Prostate gland (tissue), 2 donors: ENCODE measurements at places on chromosomes 11 and 22. TPM values are rescaled to one million over a fixed set of nuclear protein-coding genes. Genes with fewer than 3 reads are reported as not detected.

- H3K36me3 ChIP-seq = peaks cover 4% of the 10 kb centered on the region
- DNase-seq = no peak
- no peaks in the 10 kb centered on the region for H3K4me1 ChIP-seq
- H3K27me3 ChIP-seq = no peaks in the 10 kb centered on the region
- no peak overlapping the region for H3K27ac ChIP-seq
Measured at GRCh38 chr11:75002516-75002915, 13.8 kb downstream of the NEU3 start.

DNA sequence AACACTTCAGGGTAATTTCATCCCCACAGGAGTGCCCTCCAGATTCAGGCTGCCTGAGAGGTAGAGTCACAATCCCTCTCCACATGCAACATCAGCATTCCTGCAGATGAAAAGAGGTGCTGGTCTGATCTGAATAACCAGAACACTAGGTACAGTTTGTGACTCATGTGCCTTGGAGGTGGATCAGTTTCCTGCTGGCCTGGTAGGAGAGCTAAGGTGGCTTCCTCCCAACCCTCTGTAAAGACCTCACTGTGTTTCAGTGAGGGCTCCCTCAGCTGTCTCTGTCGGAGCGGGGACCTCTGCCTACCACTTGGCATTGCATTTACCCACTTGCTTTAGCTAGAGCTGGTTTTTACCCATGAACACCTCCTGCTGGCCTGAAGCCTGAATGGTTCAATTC, 7.6 kb downstream of the OR9G1 start:
- no peaks in the 10 kb centered on the region for H3K4me1 ChIP-seq
- no peak overlapping the region for H3K4me3 ChIP-seq
- H3K36me3 ChIP-seq = no peaks in the 10 kb centered on the region
- H3K27ac ChIP-seq = no peak overlapping the region

DNA sequence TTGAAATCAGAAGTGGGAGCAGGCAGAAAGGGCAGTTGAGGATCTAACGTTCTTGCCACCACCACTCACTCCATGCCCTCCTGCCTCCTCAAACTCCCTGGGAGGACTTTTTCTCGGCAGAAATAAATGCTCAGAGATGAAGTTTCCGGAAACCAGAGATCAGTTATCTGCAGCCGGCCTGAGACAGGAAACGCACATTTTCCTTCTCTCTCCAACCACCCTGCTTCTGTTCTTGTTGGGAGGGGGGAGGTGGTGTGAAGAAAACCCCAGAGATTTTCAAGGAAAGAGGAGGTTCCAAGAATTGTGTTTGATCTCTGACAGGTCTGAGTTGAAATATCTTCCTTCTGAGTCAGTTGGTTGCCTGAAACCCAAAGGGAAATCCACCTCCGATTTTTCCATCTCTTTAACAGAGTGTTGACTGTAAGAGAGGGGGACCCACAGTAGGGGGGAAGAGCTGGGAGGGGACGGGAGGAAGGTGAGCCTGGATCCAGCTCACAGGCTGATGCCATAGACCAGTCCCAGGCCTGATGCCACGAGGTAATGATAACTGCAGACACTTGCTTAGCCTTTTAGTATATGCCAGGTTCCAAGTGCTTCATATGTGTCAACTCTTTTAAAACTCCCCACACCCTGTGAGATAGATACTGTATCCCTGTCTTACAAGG, 100.8 kb downstream of the TRAF6 start:
- H3K4me1 ChIP-seq = no peaks in the 10 kb centered on the region
- H3K27ac ChIP-seq = no peak overlapping the region
- DNase-seq = no peak
- peaks cover 2% of the 10 kb centered on the region for H3K27me3 ChIP-seq
- no peaks in the 10 kb centered on the region for H3K36me3 ChIP-seq
- H3K4me3 ChIP-seq = no peak overlapping the region

Gene STK33
- 14.6 TPM for total RNA-seq

GRCh38 chr22:23823331-23823791, 15.4 kb downstream of the DERL3 start:
- H3K4me3 ChIP-seq = no peak overlapping the region
- H3K36me3 ChIP-seq = peaks cover 12% of the 10 kb centered on the region
- H3K27ac ChIP-seq = no peak overlapping the region
- no peak for DNase-seq

Gene LRRC74B
- 0.45 TPM for total RNA-seq

DNA sequence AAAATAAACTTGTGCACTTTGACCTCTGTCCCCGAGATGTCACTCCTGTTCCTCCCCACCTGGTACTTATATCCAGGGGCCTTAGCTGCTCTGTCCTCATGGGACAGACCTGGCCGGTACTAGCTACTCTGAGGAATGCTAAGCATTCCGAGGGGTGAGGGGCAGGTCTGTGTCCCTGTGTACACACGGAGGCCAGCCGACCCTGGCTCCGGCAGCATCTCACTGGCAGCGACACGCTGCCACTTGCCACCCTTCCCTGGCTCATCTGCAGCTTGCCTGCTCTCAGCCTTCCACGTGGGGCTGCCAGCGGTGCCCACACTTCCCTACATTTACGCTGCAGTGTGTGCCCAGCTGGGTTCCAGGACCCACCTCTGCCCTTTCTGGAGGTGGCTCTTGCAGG, 21.6 kb upstream of the TEF start:
- H3K27me3 ChIP-seq = no peaks in the 10 kb centered on the region
- H3K4me3 ChIP-seq = no peak overlapping the region
- no peaks in the 10 kb centered on the region for H3K4me1 ChIP-seq

DNA sequence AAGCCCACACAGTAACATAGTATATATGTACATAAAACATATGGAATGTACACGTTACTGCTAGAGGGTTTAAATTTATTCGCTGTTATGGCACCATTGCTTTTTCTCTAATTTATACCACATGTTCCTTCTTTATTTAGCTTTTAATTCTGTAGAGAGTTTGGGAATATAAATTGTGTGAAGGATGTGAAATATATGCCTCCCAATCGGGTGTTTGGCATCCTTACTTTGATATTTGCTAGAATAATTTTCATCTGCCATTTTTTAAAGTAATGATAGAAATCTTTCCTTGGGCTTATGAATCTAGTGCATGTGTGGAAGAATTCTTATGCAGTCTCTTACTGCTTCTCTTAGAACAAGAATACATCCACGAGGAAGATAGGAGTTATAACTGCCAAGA, 509.8 kb upstream of the RAG2 start:
- no peak overlapping the region for H3K27ac ChIP-seq
- no peaks in the 10 kb centered on the region for H3K27me3 ChIP-seq
- no peaks in the 10 kb centered on the region for H3K4me1 ChIP-seq
- H3K4me3 ChIP-seq = no peak overlapping the region
- no peaks in the 10 kb centered on the region for H3K36me3 ChIP-seq

Gene ALDH3B2
- total RNA-seq = 4.4 TPM

Gene GLB1L3
- total RNA-seq = 7.8 TPM

GRCh38 chr11:61820174-61820573, 3.4 kb upstream of the FADS1 start:
- no peaks in the 10 kb centered on the region for H3K4me1 ChIP-seq
- H3K27me3 ChIP-seq = no peaks in the 10 kb centered on the region
- no peak overlapping the region for H3K4me3 ChIP-seq
- no peaks in the 10 kb centered on the region for H3K36me3 ChIP-seq
- DNase-seq = no peak
